Inflammatory macrophage treated with lipopolysaccharide for 4 hours (primary cell): ENCODE measurements at places on chromosomes 3 and 15.

GRCh38 chr3:51733859-51734571 lies 27.1 kb downstream of the GRM2 start:
- no peak for DNase-seq

GRCh38 chr3:113274425-113275257 lies 63.3 kb downstream of the BOC start:
- DNase-seq = no peak

DNA sequence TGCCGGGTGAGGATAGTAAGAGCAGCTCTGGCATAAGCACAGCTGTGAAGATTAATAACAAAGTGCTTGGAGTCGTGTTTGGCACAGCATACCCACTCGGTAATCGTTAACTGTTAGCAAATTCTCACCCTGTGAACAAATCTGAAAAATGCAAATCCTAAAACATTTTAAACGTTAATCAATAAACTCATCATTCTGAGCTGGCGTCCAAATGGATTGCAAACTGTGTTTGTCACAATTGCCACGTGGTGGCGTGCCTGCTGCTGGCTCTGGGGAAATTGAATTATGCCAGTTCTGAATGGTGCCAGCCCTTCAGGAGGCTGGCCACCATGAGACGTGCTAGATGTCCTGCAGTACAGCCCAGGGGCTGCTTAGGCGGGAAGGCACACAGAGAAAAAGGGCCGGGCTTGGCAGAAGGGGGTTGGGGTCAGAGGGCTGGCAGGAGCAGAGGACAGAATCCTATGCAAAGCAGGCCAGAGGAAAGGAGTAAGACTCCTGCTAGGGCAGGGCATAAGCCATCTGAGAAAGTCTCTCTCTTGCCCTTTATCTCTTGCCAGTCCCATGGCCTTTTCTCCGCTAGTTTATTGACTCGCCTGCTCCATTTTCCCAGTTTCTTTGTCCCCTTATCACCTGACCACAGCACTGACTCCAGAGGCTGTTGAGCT lies 22.1 kb upstream of the POLG start:
- DNase-seq = peak; percentile 30

DNA sequence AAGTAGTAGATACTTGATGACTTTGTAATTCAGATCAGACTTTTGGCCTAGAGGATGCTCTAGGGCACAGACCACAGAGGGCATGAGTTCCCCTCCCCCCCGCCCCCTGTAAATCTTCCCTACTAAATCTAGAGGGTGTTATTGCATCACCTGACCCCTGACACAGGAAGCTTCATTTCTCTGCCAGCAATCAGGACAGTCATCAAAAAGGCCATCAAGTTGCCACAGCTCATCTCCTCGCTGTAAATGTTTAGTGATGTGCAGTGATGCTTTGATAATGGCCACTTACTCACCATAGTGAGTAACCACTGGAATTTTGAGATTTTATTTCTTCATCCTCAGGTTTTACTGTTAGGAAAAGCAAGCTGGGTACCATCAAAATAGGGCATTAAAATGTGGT lies 289.2 kb upstream of the CHRM5 start:
- DNase-seq = no peak

GRCh38 chr3:17850448-17850847 lies 108.0 kb upstream of the TBC1D5 start:
- peak; percentile 48 for DNase-seq

GRCh38 chr3:13372656-13373055 lies 47.5 kb downstream of the NUP210 start:
- DNase-seq = no peak

GRCh38 chr3:177574222-177574856 lies 377.1 kb upstream of the TBL1XR1 start:
- peak; percentile 60 for DNase-seq

DNA sequence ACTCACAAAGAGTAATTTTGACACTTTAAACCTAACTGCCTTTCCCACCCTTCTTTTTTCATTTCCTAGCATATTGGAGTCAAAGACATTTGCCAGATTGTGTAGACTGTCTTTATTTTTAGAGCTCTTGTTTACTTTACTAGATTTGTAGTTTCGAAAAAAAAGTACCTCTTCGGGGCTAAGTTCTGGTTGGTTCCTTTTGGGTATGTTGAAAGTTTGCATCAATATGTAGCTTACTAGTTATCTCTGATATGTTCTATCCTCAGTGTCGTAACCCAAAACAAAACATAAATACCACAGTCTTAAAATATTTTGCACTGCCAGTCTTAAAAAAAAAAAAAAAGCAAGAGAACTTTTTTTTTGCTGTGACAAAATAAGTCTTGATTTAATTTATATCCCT lies 52.2 kb downstream of the REC114 start:
- DNase-seq = no peak
